ENCODE measurements at places on chromosomes 3 and 15.

GRCh38 chr3:126473292-126474168 lies 2.2 kb downstream of the ZXDC start:
- no peak for ATAC-seq

DNA sequence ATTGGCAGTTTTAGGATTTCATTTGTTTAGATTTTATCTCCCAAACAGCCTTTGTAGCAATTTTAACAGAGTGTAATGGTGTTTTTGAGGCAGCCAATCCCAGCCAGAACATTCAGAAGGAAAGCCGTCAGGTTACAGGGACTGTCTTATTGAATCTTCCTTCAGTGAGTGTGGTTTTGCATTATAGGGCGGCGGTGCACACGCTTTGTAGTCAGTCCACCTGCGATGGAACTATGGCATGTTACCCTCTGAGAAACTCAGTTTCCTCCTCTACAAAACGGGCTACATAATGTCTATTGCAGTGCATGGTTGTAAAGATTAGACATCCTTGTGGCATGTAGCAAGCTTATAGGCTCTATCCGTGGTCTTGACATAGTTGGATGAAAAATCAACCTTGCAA lies 1.0 kb downstream of the LRRC28 start:
- ATAC-seq: no peak

- no peak for ATAC-seq
These were observed 245.3 kb downstream of the FEZF2 start for GRCh38 chr3:62128051-62128450.

DNA sequence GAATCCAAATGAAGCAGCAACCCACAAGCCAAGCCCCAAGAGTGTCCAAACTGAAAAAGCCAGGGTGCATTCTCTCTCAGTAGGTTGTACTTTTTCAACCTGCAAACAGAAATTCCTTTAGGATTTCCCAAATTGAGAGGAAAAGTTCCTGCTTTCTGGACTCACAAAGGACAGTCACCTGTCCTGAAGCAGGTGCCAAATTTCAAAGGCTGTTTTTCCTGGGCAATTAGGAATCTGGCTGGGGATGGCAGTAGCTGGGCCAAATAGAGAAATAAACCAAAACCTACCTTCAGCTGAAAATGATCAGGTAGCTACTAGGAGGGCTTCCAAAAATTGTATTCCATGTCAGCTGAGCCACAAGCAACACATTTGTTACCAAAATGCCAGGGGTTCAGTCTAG lies 83.1 kb upstream of the TP63 start:
- no peak for ATAC-seq

- ATAC-seq: peak; percentile 34
These were observed 96.4 kb upstream of the NANOGP8 start for GRCh38 chr15:35181538-35181937.

- no peak for ATAC-seq
These were observed 835 bp downstream of the MEIS2 start for GRCh38 chr15:37099319-37100108.

DNA sequence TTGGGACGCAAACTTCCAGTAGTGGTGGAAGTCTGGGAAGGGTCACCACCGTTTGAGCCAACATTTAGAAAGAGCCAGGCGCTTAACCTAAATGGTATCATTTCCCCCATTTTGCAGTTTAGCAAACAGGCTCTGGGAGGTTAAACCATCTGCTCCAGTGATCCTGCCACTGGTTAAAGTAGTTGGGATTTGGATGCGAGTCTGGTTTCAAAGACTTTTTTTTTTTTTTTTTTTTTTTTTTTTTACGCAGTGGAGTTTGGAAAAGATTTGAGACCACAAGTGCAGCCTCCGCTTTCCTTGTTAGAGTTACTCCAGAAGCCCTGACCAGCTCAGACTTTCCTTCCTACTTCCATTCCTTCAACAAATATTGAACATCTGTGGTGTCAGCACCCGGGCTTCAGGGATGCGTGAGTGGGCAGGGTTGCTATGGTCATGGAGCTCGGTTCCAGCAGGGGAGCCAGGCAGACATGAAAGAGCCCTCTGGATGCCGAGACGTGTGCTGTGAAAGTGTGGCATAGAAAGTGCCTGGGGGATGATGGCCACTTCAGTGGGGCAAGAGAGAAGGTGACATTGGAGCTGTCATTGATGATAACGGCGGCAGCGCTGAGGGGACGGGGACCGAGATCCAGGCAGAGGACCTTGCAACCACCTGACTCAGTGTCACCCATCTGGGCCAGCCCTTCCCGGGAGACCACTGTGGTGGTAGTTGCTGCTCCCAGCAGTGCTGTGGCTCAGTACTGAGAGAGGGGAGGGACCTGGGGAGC lies 1.1 kb upstream of the RNU6-1 start:
- ATAC-seq: no peak

DNA sequence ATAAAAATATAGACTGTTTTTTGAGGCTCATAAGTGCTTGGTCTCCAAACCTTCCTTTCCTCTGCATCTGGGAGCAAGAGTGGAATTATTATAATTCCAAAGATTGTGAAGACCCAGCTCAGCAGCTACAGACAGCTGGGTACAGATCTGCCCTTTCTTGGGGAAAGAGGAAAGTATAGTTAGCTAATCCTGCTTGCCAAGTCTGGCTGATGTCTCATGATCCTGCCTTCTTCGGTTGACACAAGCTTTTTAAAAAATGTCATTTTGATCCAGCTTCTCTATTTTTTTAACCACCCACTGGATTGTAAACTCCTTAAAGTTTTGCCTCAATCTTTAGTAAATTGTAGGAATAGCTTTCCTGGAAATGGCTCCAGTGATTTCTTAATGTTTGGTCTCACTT lies 181.1 kb downstream of the LRTM1 start:
- no peak for ATAC-seq

GRCh38 chr3:14323401-14324223 lies 78.8 kb upstream of the SLC6A6 start:
- ATAC-seq: no peak

- no peak for ATAC-seq
These were observed 101.4 kb downstream of the RYK start for GRCh38 chr3:134149286-134149685.

- ATAC-seq: no peak
These were observed 66.3 kb upstream of the AKAP13 start for GRCh38 chr15:85314146-85314545.

DNA sequence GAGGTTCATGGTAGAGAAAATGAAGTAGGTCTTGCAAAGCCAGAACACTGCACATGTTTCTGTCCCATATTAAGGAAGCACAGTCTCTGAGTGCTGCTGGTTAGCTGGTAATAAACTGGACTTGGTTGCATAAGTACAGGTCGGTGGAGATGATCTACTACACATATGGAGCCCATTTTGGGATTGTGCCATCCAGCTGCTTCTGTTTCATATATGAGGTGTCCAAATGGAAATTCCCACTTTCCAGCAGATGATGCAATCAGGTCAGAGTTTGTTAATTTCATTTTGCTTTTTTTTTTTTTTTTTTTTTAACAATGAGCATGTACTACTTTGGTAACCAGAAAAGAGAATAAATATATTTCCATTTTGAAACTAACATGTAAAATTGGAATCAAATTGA lies 122.6 kb downstream of the SATB1 start:
- ATAC-seq: no peak

DNA sequence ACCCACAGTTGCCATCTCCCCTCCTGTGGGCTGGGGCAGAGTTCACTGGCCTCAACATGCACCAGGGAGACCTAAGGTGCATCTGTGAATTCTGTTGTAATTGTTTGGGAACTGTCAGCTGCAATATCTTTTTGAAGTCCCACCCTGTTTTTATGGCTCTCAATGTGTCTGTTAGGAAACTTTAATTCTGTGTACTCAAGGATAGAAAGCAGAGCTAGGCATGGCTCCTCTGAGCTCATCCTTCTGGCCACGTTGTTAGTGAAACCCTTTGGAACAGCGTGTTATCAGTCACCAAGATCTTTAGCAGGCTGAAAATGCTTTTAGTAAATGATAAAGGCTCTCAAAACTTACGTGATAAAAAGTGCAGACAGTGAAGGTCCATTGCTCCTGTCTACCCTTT lies 33.6 kb upstream of the MTMR10 start:
- no peak for ATAC-seq

DNA sequence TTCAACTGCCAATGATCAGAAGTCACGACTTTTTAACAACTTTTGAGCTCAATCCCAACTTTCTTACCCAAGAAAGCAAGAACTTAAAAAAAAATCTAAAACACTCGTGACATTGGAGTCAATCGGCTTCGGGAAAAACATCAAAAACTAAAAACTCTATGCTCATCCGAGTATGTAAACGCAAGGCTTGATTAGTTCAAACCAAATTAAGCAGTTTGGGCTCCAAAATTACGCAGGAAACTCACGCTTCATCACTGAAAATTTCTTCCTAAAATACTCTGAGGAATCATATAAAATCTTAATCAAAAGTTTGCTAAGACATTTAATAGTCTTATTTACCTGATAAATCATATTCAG lies 1.6 kb downstream of the TRA2B start:
- no peak for ATAC-seq

DNA sequence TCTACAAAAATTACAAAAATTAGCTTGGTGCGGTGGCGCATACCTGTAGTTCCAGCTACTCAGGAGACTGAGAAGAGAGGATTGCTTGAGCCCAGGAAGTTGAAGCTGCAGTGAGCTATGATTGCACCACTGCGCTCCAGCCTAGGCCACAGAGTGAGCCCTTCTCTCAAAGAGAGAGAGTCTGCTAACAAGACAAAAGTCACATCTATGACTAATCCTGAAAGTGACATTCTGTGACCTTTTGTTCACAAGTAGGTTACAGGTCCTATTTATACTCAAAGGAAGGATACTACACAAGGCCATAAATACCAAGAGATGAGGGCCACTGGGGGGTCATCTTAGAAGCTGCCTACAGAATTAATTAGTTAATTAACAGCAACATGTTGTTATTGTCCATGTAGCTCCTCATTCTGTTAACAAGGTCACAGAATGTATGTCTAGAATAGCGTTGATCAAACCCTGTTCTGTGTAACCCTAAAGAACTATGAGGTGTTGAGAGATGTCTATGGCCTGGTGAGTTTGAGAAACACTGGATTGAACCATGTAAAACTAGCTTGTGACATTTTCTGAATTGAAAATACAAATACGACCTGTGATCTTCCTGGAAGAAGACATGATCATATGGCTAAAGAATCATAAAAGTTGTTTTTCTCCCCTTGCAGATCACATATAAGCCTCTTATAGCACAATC lies 97.0 kb downstream of the SAMMSON start:
- peak; percentile 82 for ATAC-seq

DNA sequence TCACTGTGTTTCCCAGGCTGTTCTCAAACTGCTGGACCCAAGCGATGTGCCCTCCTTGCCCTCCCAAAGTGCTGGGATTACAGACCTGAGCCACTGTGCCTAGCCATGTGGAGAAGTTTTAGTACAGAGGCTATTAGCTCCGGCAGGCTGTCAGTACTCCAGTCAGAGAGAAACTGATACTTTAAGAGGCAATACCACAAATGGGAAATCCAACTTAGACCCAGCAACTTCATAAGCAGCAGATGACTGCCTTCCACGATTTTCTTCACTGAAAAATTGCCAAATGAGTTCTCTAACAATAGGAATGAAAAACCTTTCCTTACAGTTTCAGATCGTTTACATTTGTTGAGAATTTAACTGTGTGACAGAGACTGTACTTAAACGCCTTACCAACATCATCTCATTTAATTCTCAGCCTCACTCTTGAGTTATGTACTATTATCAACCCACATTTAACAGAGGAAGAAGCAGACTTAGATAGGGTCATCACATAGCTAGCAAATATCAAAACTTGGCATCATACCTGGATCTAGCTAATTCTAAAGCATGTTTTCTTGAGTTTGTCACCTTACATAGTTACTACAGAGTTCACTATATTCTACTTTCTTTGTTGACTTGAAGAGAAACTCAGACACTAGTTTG lies 127.4 kb downstream of the TCF12 start:
- ATAC-seq: peak; percentile 87

GRCh38 chr3:36451816-36452215 lies 71.5 kb downstream of the STAC start:
- no peak for ATAC-seq

- ATAC-seq: no peak
These were observed 46.6 kb upstream of the MRPL3 start for GRCh38 chr3:131549340-131549739.

DNA sequence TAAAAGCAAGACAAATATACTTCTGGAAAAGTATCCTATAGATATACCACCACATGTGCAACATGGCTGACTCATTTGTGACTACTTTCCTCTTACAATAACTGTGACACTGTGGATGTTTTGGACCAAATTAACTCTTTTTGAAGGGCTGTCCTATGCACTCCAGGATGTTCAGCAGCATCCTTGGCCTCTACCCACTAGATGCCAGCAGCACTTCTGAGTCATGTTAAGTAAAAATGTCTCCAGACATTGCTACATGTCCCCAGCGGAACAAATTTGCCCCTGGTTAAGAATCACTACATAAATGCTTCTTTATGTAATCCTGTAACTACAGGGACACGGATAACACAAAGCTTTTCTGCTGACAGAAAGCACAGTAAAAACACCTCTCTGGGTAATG lies 32.0 kb downstream of the RUVBL1 start:
- no peak for ATAC-seq

DNA sequence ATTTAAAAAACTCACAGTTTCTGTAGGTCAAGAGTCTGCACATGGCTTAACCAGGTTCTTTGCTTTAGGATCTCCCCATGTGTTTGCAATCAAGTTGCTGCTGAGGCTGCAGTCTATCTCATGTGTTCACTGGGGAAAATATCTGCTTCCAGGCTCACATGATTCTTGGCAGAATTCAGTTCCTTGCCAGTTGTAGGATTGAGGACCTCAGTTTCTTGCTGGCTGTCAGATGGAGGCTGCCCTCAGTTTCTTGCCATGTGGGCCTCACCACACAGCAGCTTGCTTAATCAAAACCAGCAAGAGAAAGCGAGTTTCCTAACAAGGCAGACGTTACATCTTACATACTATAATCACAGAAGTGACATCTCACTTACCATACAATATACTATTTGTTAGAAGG lies 10.0 kb upstream of the TBC1D5 start:
- ATAC-seq: no peak

GRCh38 chr15:38589502-38589901 lies 24.9 kb upstream of the RASGRP1 start:
- no peak for ATAC-seq

DNA sequence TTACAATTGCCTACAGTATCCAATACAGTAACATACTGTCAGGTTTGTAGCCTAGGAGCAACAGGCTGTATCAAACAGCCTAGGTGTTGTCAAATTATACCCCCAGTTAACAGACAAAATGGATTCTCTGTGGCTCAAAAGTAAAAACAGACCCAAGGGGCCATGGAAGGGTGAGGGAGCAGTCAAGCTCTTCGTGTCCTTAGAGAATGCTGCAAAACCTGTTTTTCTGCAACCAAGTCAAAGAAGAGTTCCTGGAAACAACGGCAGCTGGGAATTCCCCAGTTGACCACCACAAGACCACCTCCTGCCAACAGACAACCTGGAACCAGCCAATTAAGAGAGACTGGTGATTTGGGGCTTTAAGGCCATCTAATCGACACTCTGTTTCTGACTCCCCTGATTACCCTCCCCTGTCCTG lies 11.1 kb upstream of the THUMPD3 start:
- no peak for ATAC-seq

DNA sequence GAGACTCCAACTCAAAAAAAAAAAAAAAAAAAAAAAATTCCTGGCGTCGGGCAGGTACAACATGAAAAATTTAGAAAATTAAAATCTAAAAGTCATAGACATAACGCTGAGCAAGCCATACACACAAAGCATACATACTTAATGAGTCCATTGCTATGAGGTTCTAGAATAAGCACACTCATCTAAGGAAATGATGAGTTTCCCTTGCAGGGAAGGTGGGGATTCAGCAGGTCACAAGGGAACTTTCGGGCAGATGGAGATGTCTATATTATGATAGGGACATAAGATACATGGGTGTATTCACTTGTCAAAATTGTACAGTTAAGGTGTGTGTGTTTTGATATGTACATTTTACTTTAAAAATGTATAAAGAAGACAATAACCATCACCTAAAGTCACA lies 120.2 kb upstream of the LIPC start:
- ATAC-seq: no peak

Data from stimulated activated memory B cell treated with anti-CD40 and anti-IgM and Interleukin-4, amounts not matched to agents 10 μg/mL and 1 μg/mL and 100 μg/mL, for 72 hours (primary cell).